Epithelial cell of proximal tubule (primary cell): ENCODE measurements at places on chromosomes 12 and 14.

- DNase-seq = no peak
These were observed 59.7 kb upstream of the MAX start for GRCh38 chr14:65162031-65162430.

GRCh38 chr12:82783435-82783834 is 96.7 kb downstream of the TMTC2 start:
- DNase-seq = no peak

DNA sequence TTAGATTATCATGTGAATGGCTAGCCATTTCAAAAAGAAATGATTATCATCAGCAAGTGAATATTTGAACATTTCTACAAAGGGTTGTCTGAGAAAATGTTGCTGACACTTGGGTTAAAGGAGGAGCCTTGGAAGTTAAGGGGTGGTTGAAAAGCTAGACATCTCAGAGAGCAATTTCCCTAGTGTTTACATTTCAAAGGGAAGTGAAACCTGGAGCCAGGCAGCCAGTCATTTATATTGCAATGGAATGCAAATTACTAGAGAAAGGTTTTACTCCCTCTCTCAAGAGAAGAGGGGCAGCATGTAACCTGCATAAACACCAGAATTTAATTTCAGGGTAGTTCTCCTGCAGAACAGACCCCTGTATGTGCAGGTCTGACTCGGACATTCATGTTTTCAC is 279.0 kb downstream of the SLC16A7 start:
- DNase-seq = no peak

GRCh38 chr14:101257551-101257950 is 303.7 kb upstream of the DIO3 start:
- DNase-seq = no peak

DNA sequence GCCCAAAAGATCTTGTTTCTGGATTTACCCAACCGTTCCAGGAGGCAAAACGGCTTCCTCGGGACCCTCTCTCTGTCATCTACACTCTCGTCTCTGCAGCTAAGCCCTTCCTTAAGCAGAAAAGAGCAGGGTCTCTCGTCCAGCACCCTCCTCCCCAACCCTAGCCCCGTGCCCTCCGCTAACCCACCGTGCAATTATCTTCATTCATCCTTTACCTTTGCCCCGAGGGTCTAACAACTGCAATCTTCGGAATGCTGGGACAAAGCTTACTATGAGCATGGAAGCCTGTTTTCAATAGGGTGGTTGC is 276 bp upstream of the BMAL2 start:
- DNase-seq = no peak
